ENCODE measurements at places on chromosomes 1 and 21.

DNA sequence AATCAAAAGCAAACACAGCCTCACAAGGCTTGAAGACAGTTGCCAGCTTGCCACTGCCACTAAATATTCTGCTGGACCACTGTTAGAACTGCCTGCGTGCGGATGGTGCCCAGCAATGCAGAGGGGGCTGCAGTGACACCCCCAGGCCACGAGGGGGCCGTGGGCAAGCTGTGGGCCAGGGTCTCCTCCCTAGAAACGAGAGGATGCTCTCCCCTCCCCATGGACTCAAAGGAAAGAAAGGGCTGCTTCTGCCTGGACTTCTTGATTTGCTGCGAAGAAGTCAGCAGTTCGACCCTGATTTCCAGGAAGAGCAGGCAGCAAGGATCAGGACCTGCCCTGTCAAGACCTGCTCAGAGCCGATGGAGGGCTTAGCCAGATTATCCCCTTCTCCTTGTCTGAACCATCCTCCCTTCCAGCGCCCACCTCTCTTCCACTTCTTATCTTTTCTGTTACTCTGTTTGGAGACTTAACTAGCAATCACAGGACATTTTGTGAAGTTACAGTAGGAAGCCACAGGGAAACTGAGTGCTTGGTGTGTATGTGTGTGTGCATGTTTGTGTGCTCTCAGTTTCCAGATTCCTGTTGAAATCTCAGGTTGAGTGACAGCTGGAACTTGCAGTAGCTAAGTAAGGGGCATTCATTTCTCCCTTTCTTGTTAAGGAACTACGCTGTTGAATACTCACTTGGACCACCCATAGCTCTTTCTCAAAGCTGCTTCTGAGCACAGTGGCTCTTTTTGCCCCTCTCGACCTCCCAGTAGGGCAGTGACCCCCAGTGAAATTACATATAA, 2.7 kb downstream of the MAN1C1 start:
- DNase-seq: peak; percentile 38

DNA sequence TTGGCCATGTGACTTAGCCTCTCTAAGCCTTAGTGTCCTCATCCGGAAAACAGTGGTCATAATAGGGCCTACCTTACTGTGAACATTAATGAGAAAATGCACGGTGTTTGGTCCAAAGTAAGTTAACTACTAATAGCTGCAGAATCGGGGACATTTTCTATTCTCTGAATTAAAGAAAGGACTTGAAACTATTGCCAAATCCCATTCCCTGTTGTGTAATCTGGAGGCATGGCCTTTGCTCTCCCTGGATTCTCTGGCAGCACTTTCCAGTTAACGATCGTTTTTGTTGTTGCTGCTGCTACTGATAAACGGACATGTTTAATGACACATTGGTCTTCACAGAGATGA, 30.5 kb downstream of the FMO4 start:
- DNase-seq: no peak

- DNase-seq: no peak
Observed at GRCh38 chr1:180675586-180675985, 43.8 kb downstream of the XPR1 start.

- peak; percentile 49 for DNase-seq
Observed at GRCh38 chr1:1677718-1678580, 14.6 kb downstream of the SLC35E2B start.

DNA sequence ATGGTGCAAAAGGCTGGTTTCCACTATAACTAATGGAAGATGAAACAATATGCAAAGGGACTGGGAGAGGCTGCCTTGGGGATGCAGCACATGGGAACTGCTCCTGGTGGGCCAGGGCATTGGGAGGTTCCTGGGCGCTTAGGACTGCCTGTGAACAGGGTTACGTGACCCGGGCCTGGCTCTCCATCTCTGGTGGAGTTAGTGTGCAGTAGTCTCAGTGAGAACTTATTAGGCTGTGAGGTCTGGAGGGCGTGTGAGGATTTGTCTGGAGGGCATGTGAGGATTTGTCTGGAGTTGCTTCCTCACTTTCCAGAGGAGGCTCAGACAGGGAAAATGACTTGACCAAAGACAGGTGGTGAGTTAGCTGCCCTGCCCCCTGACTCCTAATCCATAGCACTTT, 1.5 kb upstream of the ETV3L start:
- DNase-seq: no peak

DNA sequence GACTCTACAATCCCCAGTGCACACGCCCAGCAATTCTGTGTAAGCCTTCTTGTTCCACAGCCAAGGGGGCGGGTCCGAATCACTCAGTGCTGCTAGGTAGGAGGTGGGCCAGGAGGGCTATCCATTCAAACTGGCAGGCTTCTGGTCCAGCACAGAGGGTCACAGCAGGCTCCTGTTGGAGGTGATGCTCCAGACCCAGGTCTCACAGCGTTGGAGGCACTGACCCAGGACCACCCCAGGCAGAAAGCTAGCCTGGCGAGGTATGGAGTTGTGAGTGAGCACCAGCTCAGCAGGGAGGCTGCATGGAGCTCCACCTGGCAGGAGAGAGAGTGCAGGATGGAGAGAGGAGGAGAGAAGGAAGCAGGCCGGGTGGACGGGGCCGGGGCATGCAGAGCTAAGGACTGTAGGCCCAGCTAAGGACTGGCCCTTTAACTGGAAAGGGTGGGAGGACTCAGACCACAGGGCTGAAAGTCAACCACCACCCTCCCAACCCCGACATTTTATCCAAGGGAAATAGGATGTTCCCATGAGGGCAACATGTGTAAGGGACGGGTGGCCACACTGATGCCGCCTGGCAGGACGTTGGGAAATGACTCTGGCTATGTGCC, 38.7 kb downstream of the GPR161 start:
- no peak for DNase-seq

DNA sequence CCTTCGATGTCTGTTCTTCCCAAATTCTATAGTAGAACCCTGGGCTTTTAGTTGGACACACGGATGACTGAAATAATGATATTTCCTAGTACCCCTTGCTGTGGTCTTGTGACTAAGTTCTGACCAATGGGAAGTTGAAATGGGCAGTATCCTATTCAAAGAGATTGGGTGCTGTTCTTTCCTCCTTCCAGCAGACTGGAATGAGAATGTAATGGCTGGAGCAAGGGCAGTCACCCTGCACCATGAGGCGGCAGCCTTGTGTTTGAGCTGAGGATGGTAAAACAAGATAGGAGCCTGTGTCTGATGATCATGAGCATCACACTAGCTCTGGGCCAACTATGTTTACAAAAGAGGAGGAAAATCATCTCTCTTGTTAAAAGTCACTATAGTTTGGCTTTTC, 5.1 kb upstream of the SRM start:
- no peak for DNase-seq

DNA sequence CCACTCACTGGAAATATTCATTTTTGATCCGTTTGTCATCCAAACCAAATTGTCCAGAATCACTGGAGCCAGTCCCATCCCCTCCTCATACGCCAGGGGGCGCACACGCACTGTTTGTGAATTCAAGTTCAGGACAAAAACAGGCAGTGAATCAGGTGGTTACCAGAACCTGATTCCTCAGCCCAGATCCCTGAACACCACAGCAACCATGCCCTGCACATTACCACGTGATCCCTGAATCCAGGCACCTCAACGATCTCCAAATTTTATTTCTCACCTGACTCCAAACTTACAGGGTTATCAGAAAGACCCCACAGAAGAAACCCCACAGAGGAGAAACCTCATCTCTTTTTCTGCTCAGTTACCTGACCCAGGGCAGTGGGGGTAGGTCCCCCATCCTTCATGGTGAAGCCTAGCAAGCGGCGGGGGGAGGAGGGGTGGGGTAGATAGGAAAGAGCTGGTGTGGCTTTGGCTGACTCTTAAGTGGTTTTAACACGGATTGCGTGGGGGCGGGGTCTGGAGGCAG, 1.4 kb upstream of the PTPRF start:
- peak; percentile 80 for DNase-seq

DNA sequence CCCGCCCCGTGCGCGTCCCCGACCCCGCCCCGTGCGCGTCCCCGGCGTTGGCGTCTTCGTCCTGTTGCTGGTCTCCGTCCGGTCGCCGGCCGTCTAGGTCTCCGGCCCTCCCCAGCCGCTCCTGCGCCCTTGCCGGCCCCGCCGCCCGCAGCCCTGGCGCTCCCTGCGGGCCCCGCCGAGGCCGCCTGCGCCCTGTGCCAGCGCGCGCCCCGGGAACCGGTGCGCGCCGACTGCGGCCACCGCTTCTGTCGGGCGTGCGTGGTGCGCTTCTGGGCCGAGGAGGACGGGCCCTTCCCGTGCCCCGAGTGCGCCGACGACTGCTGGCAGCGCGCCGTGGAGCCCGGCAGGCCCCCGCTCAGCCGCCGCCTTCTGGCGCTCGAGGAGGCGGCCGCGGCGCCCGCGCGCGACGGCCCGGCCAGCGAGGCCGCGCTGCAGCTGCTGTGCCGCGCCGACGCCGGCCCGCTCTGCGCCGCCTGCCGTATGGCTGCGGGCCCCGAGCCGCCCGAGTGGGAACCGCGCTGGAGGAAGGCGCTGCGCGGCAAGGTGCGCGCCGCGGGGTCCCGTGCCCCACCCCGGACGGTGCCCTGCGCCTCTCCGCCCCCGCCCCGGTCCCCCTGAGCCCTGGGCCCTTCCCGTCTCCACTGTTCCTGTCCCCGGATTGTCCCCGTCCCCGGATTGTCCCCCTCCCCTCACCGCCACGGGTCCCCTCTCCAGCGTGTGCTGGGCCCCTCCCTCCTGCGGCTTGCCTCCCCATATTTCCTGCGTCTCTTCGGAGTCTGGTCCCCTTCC, at the start of gene RNF187:
Gene RNF187 (plus strand): TSS at position 47 of the 789 bp plus-strand sequence.
- peak; percentile 85 for DNase-seq

- DNase-seq: no peak
Observed at GRCh38 chr1:167502719-167503462, 15.4 kb downstream of the CD247 start.

DNA sequence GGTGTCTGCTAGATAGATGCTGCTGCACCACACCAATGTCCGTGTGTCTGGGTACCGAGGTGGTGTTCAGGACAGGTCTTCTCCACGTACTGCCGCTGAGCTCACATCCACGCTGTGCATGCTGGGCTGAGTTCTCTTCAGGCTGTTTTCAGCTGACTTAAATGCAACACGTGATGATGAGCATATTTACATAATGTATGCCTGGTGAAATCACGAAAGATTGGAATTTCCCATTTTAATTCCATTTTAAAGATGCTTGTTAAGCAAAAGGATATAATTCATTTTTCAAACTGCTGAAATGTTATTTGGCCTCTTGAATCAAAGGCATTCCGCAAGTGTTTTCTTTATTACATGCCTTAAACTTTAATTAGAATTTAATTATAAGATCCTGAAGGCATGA, 107.9 kb downstream of the FGGY start:
- no peak for DNase-seq

GRCh38 chr21:41851090-41851790, 27.9 kb downstream of the PRDM15 start:
- DNase-seq: no peak

- no peak for DNase-seq
Observed at GRCh38 chr1:208737922-208738321, 493.7 kb upstream of the PLXNA2 start.
